ENCODE measurements at places on chromosomes 13 and 19.

- H3K36me3 ChIP-seq: no peaks in the 10 kb centered on the region
- peaks cover 3% of the 10 kb centered on the region for H3K4me1 ChIP-seq
- DNase-seq: peak; percentile 87
- H3K27ac ChIP-seq: no peak overlapping the region
Measured at GRCh38 chr19:16066611-16067104, 9.6 kb upstream of the TPM4 start.

GRCh38 chr19:19034204-19034624 is 811 bp downstream of the ARMC6 start:
- H3K4me1 ChIP-seq: peaks cover 4% of the 10 kb centered on the region
- peaks cover 16% of the 10 kb centered on the region for H3K36me3 ChIP-seq
- H3K27ac ChIP-seq: peak overlapping the region; percentile 93
- DNase-seq: peak; percentile 82
- peak overlapping the region; percentile 85 for H3K4me3 ChIP-seq
- H3K27me3 ChIP-seq: no peaks in the 10 kb centered on the region

- H3K27me3 ChIP-seq: no peaks in the 10 kb centered on the region
- no peak for DNase-seq
- H3K27ac ChIP-seq: no peak overlapping the region
- no peak overlapping the region for H3K4me3 ChIP-seq
- H3K36me3 ChIP-seq: peaks cover 18% of the 10 kb centered on the region
Measured at GRCh38 chr13:112561478-112561877, 26.5 kb downstream of the TUBGCP3 start.

DNA sequence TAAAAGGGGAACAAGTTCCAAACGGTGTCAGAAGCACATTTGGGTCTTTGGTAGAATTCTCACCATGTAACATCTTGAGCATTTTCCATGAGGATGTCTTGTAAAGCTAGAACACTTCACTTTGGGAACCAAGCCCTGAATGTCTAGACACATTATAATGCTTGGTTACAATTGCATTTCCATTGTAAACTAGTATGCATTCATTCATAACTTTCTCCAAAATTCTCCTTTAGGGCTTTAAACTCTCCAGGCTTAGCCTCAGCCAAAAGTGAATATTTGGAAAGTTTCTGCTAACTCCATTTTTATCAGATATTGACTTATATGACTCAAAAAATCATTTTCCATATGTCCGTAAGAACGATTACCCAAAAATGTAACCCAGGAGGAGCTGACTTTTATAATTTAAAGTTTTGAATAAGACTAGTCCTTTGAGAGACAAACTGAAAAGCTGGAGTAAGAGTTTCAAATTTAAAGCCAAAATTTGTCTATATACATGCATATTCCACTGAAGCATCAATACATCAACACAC is 1170.4 kb downstream of the EFNB2 start:
- no peak for DNase-seq
- no peaks in the 10 kb centered on the region for H3K36me3 ChIP-seq
- no peaks in the 10 kb centered on the region for H3K4me1 ChIP-seq
- H3K27me3 ChIP-seq: no peaks in the 10 kb centered on the region
- H3K27ac ChIP-seq: no peak overlapping the region

GRCh38 chr19:5889288-5889971 is 14.2 kb downstream of the NDUFA11 start:
- peak; percentile 17 for DNase-seq
- no peaks in the 10 kb centered on the region for H3K4me1 ChIP-seq
- peaks cover 2% of the 10 kb centered on the region for H3K36me3 ChIP-seq

DNA sequence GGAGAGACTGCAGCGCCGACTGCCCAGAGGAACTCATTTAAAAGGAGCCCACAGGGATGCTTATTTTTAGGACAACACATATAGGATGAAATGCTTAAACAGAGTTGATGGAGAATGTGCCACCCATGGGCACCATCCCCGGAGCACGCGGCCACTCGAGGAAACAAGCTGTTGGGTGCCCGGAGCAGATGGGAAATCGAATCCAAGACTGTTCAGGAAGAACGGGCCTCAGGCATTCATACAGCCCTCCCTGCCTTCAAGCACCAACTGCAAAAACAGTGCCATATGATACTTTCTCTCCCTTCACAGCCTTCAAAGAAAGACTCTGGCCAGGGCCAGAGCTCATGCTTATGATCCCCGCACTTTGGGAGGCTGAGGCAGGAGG is 40.2 kb downstream of the RAB20 start:
- H3K27ac ChIP-seq: no peak overlapping the region
- no peaks in the 10 kb centered on the region for H3K27me3 ChIP-seq
- DNase-seq: no peak
- H3K4me1 ChIP-seq: peaks cover 16% of the 10 kb centered on the region
- H3K36me3 ChIP-seq: peaks cover 43% of the 10 kb centered on the region
- no peak overlapping the region for H3K4me3 ChIP-seq

DNA sequence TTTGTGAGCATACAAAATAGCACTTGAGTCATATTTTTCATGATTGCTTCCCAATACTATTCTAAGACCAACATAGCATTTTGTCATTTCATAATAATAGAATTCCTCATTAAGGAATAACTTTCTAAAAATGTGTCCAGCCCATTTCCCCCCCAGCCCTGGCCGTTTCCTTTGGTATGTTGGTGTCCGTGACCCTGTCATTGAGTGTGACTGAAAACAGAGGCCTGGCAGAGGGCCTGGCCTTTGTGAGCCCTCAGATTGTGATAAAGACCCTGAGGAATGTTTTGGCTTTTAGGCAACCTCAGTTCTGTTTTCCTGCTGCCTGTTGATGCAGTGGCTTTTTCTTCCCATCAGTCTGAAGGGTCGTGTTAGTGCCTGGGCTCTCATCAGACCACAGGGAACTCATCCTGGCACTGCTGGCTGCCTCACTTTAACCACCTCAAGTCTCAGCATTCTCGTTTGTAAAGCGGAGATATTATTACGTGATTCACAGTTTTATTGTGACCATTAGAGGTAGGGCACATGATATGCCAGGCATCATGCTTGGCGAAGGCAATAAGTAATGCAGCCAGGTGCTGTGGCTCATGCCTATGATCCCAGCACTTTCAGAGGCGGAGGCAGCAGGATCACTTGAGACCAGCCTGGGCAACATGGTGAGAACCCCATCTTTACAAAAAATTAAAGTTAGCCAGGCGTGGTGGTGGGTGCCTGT is 13.8 kb downstream of the SPINT2 start:
- H3K4me1 ChIP-seq: peaks cover 41% of the 10 kb centered on the region
- H3K4me3 ChIP-seq: no peak overlapping the region
- peak; percentile 65 for DNase-seq
- H3K27ac ChIP-seq: peak overlapping the region; percentile 97
- no peaks in the 10 kb centered on the region for H3K27me3 ChIP-seq
- peaks cover 10% of the 10 kb centered on the region for H3K36me3 ChIP-seq

DNA sequence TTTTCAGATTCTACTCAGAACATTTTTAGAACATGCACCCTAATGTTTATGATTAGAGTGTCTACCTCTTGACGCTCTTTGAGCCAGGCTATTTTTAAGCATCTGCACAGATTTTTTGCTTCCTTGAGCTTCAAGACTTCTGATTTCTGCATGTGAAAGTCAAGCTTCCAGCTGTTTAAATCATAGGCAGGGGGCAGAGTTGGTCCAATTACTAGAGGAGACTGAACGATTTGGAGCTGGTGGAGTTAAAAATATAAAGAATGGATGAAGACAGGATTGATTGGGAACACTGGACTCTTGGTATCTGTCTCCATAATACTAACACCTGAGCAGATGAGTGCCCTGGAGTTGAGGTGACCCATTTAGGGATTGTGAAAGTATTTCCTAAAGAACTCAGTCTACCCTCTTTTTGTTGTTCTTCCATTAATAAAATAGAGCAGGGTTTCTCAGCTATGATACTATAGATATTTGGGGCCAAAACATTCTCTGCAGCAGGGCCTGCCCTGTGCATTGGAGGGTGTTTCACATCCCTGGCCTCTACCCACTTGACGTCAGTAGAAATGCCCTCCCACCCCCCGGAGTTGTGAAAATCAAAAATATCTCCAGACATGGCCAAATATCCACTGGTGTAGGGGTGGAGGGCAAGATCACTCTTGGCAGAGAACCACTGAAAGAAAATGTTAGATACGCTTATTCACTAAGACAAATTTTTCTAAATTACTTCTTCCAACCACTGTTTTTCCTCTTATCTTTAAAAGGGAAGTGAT is 160.1 kb downstream of the COG6 start:
- H3K27ac ChIP-seq: no peak overlapping the region
- no peaks in the 10 kb centered on the region for H3K4me1 ChIP-seq
- H3K4me3 ChIP-seq: no peak overlapping the region
- no peaks in the 10 kb centered on the region for H3K36me3 ChIP-seq
- no peak for DNase-seq

GRCh38 chr13:33575378-33575777 is 242.6 kb upstream of the RFC3 start:
- no peak overlapping the region for H3K4me3 ChIP-seq
- no peak overlapping the region for H3K27ac ChIP-seq
- H3K27me3 ChIP-seq: no peaks in the 10 kb centered on the region
- H3K36me3 ChIP-seq: no peaks in the 10 kb centered on the region
- no peaks in the 10 kb centered on the region for H3K4me1 ChIP-seq
- no peak for DNase-seq

DNA sequence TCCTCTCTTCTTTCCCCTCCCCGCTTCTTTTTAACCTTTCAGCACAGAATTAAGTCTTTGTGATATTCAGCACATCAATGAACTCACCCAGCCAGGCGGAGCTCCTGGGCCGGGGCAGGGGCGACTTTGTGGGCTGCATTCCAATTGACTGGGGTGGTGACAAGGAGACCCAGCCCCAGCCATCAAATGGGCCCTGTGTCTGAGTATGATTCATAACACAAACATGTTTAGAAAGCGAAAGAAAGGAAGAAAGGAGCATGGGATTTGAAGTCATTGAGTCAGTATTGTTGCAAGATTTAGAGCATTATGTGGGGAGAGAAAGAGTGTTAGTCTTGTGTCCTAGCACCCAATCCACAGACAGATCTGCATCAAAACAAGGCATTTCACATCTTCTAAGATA is 185.3 kb downstream of the LHFPL6 start:
- peaks cover 2% of the 10 kb centered on the region for H3K4me1 ChIP-seq
- peak overlapping the region; percentile 48 for H3K27ac ChIP-seq
- DNase-seq: peak; percentile 25
- H3K27me3 ChIP-seq: no peaks in the 10 kb centered on the region
- H3K36me3 ChIP-seq: no peaks in the 10 kb centered on the region

GRCh38 chr13:28750187-28751045 is 31.6 kb upstream of the SLC46A3 start:
- peaks cover 17% of the 10 kb centered on the region for H3K4me1 ChIP-seq
- no peak for DNase-seq
- H3K4me3 ChIP-seq: no peak overlapping the region
- H3K27ac ChIP-seq: no peak overlapping the region
- H3K27me3 ChIP-seq: no peaks in the 10 kb centered on the region
- no peaks in the 10 kb centered on the region for H3K36me3 ChIP-seq

DNA sequence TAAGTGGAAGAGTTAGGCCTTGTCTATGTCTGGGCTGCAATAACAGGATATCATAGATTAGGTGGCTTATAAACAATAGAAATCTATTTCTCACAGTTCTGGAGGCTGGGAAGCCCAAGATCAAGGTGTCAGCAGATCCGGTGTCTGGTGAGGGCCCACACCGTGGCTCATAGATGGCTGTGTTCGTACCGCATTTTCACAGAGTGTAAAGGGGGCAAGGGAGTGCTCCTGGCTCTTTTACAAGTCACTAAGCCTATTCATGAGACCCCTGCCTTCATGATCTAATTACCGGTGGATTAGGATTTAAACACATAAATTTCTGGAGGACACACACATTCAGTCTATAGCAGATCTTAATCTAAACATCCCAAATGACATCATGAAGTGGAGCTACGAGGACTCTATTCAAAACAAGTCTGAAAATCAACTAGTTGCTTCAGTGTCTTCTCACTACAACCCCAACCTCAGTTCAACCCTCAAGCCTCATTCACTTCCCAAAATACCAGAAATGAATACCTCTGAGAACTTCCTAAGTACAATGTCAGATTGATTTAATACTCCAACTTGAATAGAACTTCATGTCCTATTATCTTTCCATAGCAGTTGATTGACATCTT is 23.5 kb downstream of the ENOX1 start:
- DNase-seq: no peak
- H3K36me3 ChIP-seq: no peaks in the 10 kb centered on the region
- no peak overlapping the region for H3K27ac ChIP-seq
- no peaks in the 10 kb centered on the region for H3K27me3 ChIP-seq

DNA sequence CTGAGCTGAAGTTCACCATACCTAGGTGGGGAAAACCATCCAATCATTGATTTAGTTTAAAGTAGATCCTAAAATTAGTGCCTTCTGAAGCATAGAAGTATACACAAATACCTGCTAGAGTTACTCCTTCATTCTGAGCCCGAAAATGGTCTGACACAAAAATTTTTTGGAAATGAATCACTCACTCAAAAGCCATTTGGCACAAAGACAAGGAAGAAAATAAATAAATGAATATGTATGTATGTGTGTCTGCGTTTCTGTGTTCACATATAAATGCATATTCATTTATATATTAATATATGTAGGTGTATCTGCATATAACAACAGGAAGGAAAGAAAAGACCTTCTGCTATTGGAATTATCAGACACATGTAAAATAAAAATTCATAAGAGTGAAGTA is 614.4 kb upstream of the PCDH9 start:
- no peaks in the 10 kb centered on the region for H3K36me3 ChIP-seq
- no peaks in the 10 kb centered on the region for H3K4me1 ChIP-seq
- no peak for DNase-seq
- no peak overlapping the region for H3K4me3 ChIP-seq

GRCh38 chr19:53792721-53793433 is 31.2 kb downstream of the NLRP12 start:
- H3K27ac ChIP-seq: no peak overlapping the region
- peak; percentile 90 for DNase-seq
- H3K4me3 ChIP-seq: no peak overlapping the region
- H3K27me3 ChIP-seq: no peaks in the 10 kb centered on the region
- peaks cover 2% of the 10 kb centered on the region for H3K4me1 ChIP-seq
- no peaks in the 10 kb centered on the region for H3K36me3 ChIP-seq

- no peak overlapping the region for H3K4me3 ChIP-seq
- no peaks in the 10 kb centered on the region for H3K27me3 ChIP-seq
- H3K36me3 ChIP-seq: no peaks in the 10 kb centered on the region
- no peak overlapping the region for H3K27ac ChIP-seq
- H3K4me1 ChIP-seq: no peaks in the 10 kb centered on the region
- no peak for DNase-seq
Measured at GRCh38 chr13:68697551-68697950, 1410.1 kb upstream of the ATXN8OS start.

- H3K27me3 ChIP-seq: no peaks in the 10 kb centered on the region
- H3K36me3 ChIP-seq: no peaks in the 10 kb centered on the region
- H3K4me1 ChIP-seq: no peaks in the 10 kb centered on the region
Measured at GRCh38 chr19:29491491-29491890, 34.3 kb upstream of the VSTM2B start.
